DMS79 (cell line): ENCODE measurements at places on chromosomes 2 and 18.

GRCh38 chr2:134943540-134943939 lies 24.9 kb downstream of the CCNT2 start:
- DNase-seq, result no peak

GRCh38 chr2:101179982-101180381 lies 28.8 kb upstream of the TBC1D8 start:
- DNase-seq, result no peak

GRCh38 chr18:2846636-2847316 lies at the start of gene EMILIN2:
Gene EMILIN2, plus strand, starts transcription at chr18:2847006. Its CDS starts 183 bp downstream, at chr18:2847189.
- DNase-seq, result no peak

- DNase-seq, result no peak
Measured at GRCh38 chr2:10287761-10288160, 14.9 kb upstream of the HPCAL1 start.

DNA sequence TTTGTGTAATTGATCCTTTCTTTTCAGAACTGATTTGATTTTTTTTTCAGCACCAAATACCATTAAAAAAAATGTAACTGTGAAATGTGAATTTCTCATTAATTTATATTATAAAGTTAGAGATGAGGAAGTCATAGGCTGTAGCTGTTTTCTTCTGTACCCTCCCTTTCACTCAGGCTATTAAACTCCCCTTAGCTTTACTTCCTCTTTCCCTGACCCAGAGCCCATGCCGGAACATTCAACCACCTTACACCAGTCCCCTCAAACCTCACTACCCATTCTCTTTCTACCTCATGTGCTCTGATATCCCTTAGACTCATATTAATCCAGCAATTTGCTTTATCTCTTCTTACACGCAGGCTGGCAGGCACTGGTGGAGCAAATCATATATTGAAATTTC lies 12.4 kb downstream of the GALNT5 start:
- no peak for DNase-seq

DNA sequence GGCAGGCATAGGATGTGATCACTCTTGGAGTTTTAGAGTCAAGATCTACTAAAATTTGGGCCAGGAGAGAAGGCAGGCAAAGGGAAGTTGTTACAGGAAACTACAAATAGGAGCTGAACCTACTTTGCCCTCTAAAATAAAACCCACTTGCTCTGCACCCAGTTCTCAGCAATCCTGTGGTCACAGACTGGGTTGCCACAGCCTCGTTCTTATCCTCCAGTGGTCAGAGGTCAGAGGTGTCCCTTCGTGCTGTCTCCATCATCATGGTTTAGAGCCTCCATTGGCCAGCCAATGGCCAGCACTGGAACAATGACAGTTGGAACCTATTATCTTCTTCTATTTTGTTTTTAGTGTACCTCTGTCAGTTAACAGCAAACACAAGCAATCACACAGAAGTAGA lies 90.7 kb upstream of the TNP1 start:
- no peak for DNase-seq

GRCh38 chr2:66717218-66717905 lies 282.4 kb downstream of the MEIS1 start:
- DNase-seq, result no peak

DNA sequence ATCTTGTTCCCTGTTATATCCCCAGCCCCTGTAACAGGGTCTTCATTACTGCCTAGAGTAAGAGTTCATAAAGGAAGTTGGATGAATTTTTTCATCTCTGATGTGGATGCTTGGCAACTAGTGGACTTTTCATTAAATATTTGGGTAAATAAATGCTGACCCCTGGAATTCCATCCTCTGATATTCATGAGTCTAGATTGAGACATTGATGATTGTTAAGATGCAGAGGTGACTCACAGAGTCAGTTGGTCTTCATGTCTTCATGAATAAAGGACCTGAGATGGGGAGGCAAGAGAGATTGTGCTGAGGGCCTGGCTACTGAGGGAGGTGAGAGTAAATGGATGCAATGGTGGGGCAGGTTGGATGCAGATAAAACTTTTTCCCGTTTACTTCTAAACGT lies 132.7 kb upstream of the NT5C1B start:
- DNase-seq, result no peak

- peak; percentile 48 for DNase-seq
Measured at GRCh38 chr2:67694445-67694844, 297.3 kb downstream of the ETAA1 start.

DNA sequence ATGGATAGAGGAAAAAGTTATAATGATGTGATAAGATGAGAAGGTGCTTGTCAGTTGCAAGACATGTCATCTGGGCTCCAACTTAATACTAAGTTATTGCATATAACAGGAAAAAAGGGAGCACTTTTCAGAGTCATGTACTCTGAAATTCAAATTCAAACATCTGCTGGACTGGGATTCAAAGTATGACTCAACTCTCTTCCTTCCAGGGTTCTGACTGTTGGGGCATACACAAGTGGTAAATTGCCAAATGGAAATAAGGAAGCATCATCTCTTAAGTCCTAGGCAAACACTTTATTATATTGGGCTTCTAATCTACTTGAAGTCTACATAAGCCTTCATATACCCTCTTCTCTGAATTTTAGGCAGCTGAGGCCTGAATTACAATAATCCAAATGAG lies 44.9 kb downstream of the ZBTB14 start:
- no peak for DNase-seq

DNA sequence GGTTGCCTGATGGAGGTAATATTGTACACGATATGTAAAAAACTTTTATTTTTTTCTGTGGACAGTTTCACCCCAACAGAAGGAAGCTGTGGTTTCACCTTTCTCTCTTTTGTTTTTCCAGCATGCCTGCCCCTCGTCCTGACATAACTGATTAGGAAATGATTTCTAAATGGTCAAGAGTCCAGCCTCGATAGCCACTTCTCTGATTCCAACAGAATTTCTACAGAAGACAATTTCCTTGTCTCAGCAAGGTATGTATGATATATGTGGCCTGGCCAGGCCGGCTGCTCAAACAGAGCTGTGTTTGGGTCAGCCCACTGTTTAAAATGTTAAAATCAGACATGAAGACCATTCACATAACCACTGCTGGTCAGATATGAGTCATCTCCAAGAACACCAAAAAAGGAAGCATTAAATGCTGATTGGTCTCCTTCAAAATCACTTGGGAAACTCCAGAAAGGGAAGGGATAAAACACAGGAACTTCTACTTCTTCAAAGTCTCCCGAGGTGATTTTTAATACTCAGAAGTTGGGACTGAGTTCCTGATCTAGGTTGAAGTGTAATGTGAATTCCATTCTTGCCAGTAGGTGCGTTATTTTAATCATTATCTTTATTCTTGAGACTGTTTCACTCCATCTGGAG lies 22.3 kb downstream of the ATP8B1 start:
- no peak for DNase-seq

DNA sequence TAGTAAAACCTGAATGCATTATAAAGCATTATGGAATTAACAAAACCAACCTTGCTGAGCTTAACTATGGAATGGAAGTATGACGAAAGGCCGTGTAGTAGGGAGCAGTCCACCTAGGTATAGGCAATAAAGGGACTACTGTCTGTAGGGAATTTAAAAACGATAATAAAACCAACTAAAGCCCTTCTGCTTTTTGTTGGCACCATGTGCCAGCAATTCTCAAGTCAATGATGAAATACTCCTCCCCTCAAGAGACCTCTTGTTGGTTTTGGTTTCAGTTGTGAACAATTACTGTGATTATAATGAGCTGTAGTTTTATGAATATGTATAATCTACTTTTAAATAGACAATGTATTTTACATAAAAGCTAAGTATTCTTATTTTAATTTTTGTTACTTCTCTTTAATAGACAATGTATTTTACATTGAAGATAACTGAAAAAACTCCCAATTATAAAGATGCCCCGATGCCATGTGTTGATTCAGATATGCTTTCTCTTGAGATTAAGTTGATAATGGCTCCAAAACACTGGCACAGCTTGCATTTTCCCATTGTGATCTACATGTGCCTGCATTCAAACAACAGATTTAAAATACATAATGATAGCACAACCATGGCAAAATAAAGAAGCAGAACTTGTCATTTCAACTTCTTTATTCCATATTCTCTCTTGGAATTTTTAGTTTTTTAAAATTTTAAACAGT lies 55.5 kb upstream of the ZDBF2 start:
- no peak for DNase-seq

DNA sequence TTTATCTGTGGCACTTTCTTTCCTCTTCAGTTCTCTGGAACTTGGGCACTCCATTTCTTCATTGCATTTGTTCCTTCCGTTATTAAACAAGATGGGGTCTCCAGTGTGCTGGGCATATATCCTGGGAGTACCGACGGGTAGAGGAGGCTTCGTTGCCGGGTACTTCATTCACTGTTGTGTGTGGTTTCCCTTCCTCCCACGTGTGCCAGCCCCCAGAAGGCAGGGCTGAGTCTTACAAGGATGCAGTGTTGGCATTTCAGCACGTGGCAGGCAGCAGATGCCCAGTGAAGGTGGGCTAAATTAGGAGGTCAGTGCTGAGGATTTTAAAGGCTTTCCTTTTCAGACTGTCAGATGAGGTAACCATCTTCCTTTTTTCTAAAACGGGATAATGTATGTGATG lies 58.6 kb downstream of the MGAT5 start:
- no peak for DNase-seq

- no peak for DNase-seq
Measured at GRCh38 chr2:171824086-171824485, 70.0 kb downstream of the SLC25A12 start.

GRCh38 chr18:48792141-48792540 lies 158.6 kb downstream of the SMAD7 start:
- no peak for DNase-seq

DNA sequence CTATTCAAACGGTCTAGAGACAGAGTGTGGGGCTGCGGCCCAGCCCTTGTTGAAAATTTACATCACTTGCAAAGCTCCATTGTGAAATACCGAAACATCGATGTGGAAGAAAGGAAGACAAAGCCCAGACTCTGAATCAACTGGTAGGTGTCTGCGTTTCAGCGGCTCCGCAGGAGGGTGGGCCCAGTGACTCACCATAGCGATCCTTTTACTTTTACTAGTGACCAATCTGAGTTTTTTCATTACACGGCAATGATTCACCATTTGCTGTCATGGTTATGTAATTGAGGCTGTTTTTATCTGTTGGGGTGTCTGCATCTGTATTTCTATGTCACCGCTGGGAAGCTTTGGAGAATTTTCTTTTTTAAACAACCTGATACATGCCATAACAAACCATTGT lies 66.6 kb upstream of the ODC1 start:
- no peak for DNase-seq

- DNase-seq, result no peak
Measured at GRCh38 chr2:129757366-129757914, 222.0 kb upstream of the RAB6C start.

- DNase-seq, result no peak
Measured at GRCh38 chr2:148614322-148615049, 30.1 kb upstream of the EPC2 start.
